ENCODE measurements at places on chromosomes 11 and 22.

DNA sequence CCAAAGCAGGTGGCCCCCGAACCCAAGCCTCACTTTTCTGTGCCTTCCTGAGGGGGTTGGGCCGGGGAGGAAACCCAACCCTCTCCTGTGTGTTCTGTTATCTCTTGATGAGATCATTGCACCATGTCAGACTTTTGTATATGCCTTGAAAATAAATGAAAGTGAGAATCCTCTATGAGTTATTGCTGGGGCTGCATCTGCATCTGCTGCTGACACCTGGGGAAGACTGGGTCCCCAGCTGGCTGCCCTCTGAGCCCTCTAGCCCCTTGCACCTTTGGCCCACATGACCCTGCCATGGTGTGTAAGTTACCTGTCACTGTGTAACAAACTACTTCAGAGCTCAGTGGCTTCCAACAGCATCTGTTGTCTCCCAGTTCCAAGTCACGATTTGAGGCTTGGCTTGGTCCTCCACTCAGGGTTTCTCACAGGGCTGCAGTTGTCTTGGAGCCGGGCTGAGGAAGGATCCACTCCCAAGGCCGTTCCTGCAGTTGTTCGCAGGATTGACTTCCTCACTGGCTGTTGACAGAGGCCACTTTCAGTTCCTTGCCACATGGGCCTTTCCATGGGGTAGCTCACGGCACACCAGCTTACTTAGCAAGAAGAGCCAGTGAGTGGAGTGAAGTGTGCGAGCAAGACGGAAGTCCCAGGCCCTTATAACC lies 13.5 kb upstream of the UVRAG start:
- no peak for DNase-seq

DNA sequence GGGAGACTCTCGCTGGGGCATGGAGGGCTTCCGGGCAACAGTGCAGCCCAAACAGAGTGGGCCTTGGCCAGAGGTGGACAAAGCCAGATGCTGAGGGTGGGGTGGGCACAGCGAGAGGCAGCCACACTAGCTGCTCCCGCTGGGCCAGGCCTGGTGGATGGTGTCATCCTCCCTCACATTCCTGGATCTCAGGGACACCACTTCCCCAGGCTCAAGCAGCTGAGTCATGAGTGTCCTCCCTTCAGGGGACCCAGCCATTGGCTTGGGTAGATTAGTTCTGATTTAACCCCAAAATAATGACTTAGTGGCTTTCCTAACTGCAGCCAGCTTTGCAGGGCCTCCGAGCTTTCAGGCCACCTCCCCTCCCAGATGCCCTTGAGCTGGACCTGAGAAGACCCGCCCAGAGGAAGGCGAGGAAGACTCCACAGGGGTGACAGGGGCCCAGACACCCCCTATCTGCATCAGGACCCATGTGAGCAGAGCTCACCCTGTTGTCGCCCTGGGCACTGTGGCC lies 25.9 kb upstream of the WNT7B start:
- DNase-seq = no peak

DNA sequence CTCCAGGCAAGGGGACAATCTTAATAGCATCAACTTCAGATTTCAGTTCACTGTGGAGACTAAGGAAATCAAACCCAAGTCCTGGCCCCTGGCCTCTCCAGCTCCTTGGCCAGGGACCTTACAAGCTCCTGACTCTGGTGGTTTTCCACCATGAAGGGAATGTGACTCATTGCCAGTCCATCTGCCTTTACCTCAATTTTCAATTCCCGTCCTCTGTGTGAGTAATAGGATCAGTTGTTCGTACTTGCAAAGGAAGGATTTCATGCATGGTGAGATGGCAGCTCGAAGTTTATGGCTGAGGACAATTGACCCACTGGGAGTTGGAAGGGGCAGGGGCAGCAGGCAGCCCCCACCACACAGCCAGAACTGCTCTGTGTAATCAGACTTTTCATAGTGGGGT lies 42.5 kb downstream of the INSC start:
- DNase-seq = no peak

GRCh38 chr11:63937713-63938478 lies 906 bp upstream of the NAA40 start:
- no peak for DNase-seq

DNA sequence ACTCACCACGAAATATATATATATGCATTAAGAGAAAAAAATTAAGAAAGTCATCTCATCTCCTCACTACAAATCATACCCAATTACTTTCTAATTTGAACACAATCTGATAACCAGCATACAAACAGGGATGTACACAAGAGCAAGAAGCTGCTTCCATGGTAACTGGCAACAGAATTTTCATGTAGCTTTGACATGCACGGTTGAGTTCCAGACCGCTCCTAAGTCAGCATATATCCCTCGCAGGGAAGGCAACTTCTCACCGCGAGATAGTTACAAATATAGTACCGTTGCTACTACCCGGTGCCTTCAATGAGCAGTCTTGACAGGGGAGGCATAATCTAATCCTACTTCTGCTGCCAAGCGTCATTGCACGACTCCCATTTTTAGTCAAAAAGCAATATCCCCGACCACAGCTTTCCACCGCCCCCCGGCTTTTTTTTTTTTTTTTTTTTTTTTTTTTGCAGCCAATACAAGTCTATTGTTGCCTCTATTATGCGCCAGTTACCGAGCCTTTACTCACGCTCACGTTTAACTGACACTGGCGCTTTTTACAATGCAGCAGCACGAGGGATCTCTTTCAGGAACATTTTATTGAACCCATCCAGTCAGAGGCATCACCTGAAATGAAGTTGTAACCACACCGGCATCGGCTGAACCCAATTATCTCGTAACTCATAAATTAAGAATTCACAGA lies 2.2 kb downstream of the CADM1 start:
- DNase-seq = no peak

All from progenitor cell of endocrine pancreas (in vitro differentiated cells).